ENCODE measurements at places on chromosomes 3 and 15.

DNA sequence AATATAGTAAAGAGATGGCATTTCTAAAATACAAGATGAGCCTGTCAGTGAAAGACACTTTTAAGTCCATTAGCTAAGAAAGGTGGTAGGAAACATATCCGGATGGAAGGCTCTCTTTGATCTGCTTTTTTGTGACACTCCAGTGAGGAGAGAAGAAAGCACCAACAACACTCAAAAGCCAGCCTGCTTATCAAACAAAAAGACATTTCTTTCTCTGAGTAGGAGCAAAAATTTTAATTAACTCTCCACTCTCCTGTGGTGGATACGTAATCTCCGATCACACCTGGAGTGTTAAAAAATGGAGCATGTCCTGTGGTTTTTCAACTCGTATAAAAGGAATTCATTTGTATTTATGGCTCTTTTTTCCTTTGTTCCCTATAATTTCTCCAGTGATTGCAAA is 65.3 kb downstream of the OXNAD1 start:
- no peak for DNase-seq

DNA sequence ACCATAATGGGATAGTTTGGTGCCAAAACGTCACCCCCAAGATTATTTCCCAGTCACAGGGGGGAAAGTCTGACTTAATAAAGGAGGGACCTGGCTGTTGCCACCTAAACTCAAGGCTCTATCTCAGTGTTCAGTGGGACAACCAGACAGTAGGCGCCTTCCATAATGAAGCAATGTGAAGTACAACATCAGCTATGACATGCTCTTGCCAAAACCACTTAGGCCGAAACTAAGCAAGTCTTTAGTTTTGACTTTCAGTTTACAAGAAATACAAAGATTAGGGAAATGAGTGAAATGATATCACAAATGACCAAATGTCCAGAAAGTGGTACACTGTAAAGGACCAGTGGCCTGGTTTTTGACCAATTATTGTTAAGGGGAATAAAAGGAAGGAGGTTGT is 32.9 kb downstream of the SOX14 start:
- no peak for DNase-seq

DNA sequence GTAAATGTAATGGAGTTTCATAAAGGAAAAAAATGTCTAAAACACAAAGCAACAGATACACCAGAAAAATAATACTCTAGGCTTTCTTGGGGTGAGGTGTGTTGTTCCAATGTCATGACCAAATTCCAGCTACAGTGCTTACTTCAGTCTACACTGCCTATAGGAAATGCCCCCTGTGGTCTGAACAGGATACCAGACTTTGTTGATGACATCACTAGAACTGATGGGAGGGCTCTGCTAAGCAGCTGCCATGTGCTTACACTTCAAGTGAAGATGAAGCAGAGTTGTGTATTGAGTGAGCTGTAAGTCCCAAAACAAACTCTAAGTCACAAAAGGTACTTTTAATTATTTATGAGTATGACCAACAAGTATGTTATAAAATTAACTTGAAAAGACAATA is 456.1 kb upstream of the IL12A start:
- DNase-seq = no peak

DNA sequence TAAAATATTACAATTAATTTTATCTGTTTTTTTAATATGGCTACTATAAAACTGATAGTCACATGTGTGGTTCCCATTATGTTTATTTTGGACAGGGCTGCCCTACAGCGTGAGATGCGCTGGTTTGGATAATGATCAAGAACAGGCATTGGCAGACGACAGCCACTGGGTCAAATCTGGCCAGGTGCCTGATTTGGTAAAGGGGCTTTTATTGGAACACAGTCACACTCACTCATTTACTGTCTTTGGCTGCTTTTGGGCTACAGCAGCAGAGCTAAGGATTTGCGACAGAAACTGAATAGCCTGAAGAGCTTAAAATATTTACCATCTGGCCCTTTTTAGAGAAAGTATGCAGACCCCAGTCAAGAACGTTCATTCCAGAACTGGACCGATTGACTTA is 724.2 kb upstream of the CFAP20DC start:
- DNase-seq = no peak

DNA sequence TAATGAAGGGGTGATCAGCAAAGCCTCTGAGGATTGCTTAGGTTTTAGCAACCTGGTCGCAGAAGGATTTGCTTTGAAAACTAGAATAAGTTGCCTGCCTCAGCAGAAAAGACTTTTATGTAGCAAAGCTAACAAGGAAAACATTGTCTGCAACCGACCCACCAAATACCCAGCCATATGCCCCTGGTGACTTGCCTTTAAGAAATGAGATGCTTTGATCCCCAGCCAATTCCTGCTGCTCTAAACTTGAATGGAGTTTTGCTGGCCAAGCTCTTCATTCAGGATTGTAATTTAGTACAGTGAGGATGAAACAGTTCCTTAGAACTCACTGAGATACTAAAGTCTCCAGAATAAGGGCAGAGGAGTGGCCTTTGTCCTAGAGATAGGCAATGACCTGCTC is 139.8 kb upstream of the PROK2 start:
- no peak for DNase-seq

GRCh38 chr3:109023656-109024254 is 70.1 kb upstream of the GUCA1C start:
- DNase-seq = peak; percentile 1

DNA sequence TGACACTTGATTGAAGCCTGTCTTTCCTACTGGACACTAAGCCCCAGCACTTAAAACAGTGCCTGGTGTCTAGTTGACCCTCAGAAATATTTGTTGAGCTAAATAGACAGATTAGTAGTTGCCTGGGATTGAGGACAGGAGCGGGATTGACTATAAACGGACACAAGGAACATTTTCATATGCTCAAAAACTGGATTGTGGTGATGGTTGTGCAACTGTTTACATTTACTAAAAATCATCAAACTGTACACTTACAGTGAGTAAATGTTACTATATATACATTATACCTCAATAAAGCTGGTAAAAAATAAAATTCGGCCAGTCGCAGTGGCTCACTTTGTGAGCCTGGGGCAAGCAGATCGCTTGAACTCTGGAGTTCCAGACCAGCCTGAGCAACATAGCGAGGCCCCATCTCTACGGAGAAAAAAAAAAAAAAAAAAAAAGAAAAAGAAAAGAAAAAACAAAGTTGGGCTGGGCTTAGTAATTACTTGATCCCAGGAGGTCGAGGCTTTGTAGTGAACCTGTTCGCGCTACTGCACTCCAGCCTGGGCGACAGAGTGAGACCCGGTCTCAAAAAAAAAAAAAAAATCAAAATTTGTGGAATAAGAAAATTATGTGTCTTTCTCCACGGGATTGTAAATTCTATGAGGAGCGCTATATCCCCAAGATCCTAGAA is 632 bp upstream of the IDH3A start:
- no peak for DNase-seq

GRCh38 chr3:178950676-178951075 is 120.9 kb downstream of the ZMAT3 start:
- no peak for DNase-seq

GRCh38 chr3:135908225-135908624 is 57.3 kb upstream of the PPP2R3A start:
- no peak for DNase-seq

GRCh38 chr3:16825617-16826204 is 59.0 kb upstream of the PLCL2 start:
- no peak for DNase-seq

DNA sequence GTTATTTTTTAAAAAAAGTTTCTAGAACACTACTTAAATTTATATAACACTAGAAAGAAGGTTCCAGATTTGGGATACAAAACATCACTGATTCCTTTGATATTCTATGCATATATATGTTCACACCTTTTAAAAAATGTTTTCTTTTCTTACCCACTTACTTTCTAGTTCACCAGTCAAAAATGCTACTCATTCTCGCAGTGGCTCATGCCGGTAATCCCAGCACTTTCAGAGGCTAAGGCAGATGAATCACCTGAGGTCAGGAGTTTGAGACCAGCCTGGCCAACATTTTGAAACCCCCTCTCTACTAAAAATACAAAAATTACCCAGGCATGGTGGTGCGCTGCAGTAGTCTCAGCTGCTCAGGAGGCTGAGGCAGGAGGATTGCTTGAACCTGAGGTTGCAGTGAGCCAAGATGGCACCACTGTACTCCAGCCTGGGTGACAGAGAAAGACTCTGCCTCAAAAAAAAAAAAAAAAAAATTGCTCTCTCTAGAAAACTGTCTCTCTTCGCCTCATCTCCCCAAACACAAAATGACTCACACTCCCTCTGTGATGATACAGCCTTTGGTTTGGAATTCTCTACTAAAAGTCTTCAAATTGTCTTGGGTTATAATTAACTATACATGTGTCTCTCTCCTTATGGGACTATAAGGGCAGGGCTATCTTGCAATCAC is 52.6 kb upstream of the TGFBR2 start:
- no peak for DNase-seq

All from substantia nigra (tissue), 51 donors.